ENCODE measurements at places on chromosomes 6 and 20.

DNA sequence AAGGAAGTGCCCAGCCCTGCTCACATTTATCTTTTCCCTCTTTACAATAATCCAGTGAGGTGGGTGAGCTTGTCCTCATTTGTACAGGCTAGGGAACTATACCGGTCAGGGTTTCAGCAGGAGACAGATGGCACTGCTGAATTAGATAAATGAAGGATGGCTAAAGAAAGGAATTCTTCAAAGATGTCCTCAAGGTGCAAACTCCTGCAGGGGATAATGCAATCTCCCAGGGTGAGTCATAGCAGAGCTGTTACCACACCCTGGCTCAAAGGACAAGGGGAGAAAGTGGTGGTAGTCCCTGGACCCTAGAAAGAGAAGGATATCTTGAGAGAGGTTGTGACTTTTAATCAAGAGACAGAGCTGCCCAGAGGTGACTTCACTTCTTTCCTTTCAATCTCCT is 66.7 kb downstream of the RFPL4B start:
- no peak for DNase-seq

DNA sequence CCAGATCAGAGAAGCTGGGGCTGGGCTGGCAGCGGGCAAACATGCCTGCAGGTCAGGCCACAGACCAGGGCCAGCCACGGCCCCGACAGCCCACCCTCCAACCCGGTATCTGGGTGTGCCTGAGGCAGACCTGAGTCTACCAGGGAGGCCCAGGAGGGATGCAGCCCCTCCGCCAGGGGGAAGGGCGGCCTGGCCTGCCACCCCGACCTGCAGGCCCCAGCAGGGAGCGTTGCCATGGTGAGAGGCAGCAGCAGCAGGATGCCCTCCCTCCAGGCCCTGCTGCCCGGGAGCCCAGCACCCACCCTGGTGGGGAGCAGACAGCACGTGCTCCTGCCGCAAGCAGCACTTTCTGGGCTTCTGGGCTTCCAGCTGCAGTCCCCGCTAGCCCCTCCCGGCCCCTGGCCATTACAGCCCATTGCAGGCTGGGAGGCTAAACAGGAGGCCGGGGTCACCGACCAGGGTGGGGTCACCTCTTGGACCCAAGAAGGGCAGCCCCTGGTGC is 3.8 kb upstream of the EEF1A2 start:
- DNase-seq = no peak

DNA sequence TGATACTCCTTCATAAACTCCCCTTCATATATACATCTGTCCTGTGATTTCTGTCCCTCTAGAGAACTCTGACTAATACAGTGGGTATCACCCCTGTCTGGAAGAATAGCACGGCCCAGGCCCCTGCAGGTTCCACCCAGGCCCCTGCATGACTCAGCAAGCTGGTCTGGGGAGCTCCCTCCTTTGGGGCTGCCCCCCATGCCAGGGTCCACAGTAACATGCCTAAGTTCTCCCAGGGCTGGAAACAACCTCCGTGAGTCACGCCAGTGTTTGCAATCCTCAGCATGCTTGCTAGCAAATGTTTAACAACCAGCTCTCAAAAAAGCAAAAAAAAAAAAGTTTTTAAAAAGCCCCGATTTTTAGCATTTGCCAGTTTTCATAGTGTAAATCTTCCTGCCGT is 134.3 kb upstream of the CDH4 start:
- no peak for DNase-seq

DNA sequence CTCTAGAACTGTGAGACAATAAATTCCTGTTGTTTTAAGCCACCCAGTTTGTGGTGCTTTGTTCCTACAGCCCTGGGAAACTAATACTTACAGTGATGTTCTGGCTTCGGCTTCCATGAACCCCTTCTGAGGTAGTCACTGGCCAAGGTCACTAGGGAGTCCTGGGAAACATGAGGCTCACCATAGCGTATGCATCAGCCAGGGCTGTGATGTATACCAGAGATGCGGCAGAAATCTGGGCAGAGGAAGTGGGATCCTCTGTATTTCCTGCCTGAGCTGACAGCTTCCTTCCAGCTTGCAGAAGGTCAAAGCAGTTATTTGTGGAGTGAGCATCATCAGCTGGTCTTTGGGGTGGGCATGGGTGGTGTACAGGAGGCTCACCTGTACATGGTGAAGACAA is 27.9 kb downstream of the KAT14 start:
- no peak for DNase-seq

- no peak for DNase-seq
Measured at GRCh38 chr6:144408161-144408560, 123.0 kb downstream of the UTRN start.

DNA sequence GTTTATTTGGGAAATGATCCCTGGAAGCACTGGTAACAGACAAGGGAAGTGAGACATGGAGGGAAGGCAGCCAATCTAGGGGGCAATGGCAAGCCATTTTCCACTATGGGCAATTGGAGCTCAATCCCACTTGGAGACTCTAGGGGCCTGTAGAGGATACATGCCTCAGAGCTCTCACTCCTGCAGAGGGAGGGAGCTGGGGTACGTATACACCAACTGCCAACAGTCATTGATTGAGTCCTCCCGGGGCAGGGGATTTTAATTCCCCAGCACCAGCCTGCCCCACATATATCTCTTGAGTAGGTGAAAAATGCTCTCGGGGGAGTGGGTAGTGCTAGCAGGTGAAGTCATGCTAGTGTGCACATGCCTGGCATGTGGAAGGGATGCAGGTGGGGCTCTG is 78.9 kb upstream of the KCNK16 start:
- DNase-seq = no peak

GRCh38 chr20:12084482-12084881 is 166.8 kb downstream of the BTBD3 start:
- no peak for DNase-seq

DNA sequence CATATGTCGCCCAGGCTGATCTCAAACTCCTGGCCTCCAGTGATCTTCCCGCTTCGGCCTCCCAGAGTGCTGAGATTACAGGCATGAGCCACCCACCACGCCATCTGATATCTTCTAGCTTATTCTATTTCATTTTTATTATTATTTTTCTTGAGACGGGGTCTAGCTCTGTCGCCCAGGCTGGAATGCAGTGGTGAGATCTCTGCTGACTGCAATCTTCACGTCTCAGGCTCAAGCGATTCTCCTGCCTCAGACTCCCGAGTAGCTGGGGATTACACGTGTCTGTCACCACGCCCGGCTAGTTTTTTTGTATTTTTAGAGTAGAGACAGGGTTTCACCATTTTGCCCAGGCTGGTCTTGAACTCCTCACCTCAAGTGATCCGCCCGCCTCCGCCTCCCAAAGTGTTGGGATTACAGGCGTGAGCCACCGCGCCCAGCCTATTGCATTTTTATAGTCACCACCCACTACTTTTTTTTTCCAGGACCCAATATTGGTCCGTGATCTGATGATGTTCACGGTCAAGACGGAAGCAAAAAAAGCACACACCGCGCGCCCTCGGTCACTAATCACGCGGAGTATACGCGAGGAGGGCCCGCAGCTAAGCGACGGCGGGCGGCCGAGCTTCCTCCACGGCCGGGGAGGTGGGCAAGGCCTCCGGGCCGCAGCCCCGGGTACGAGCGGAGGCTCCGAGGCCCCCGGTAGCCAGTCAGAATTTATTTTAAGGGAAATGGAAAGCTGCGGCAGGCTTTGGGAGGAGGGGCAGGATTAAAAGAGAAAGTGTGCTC is 1.1 kb upstream of the LSM14B start:
- DNase-seq = no peak

- DNase-seq = no peak
Measured at GRCh38 chr6:7087491-7087979, 20.2 kb upstream of the RREB1 start.

GRCh38 chr20:23438661-23439060 is 824 bp upstream of the CSTL1 start:
- no peak for DNase-seq

DNA sequence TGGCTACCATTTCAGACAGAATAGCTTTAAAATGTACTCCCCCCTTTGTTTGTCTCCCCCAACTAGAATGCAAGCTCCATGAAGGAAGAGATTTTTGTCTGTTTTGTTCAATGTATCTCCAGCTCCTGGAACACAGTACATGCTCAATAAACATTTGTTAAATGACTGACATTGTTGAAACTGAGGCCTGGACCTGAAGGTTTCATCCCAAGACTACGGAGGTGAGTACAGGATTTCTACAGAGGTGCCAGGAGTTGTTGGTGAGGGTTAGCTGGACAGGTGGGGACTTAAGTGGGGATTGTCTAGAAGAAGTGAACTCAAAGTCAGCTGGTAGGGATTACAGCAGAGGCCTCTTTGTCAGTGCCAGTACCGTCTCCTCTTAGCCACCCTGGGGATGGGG is 19.4 kb downstream of the VEGFA start:
- no peak for DNase-seq

DNA sequence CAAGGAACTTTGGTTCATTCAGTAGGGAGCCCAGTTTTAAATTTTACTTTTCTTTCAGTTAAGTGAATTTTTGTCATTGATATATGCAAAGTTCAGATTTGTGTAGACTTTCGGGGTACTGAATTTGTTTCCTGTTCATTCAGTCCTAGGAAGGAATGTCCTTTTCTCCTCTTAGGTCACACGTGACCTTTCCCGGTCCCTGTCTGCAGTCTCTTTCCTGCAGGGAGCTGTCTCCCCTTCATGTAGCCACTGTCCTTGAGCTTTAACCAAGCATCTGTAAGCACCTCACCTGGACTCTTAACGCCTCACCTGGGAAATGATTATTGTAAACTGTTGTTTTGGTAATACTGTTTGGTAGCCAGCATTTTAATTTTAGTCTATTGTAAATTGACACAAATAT is 190.7 kb downstream of the ARID1B start:
- DNase-seq = no peak

DNA sequence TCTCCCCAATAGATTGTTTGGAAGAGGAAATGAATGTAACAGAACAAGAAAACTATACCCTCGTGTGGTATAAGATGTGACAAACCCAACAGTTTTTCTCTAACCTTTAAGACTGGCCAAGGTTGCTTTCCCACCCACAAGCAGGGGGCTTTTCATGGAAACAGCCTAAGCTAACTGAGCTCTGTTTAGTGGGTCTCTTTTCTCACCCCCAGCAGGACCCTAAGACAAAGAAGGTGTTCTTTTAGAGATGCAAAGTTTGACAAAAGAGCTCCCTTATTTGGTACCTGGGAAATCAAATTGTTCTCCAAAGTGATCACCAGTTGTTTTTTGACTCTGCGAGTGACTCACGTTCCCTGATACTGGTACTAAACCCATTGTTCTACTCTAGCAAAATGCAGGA is 59.1 kb downstream of the MBOAT1 start:
- DNase-seq = no peak

All from activated CD4-positive, CD25-positive, alpha-beta regulatory T cell (primary cell).